Peyer's patch (tissue), 4 donors: ENCODE measurements at places on chromosomes 7 and 10. TPM values are rescaled to one million over a fixed set of nuclear protein-coding genes. Genes with fewer than 3 reads are reported as not detected.
A peak's percentile ranks its signal among the peaks of the same experiment; 100 is the strongest.

DNA sequence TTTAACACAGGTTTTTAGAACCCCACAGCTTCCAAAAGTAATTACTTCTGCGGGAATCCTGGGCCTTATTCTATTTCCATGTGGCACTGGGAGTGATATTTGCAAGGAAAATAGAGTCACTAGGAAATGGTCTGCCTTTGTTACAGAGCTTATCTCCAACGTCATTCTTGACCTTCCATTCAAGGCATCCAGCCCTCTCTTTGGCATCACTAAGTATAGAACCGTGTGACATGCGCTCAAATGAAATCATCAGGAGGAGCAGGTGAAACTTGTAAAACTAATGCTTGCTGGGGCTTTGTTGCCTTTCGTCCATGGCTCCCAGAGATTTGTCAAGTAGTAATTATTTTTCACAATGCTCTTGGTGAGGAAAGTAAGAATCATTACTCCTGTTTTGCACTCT is 73.4 kb downstream of the PAPSS2 start:
- DNase-seq = no peak

- no peak for DNase-seq
Measured at GRCh38 chr10:61643316-61643751, 19.4 kb upstream of the CABCOCO1 start.

DNA sequence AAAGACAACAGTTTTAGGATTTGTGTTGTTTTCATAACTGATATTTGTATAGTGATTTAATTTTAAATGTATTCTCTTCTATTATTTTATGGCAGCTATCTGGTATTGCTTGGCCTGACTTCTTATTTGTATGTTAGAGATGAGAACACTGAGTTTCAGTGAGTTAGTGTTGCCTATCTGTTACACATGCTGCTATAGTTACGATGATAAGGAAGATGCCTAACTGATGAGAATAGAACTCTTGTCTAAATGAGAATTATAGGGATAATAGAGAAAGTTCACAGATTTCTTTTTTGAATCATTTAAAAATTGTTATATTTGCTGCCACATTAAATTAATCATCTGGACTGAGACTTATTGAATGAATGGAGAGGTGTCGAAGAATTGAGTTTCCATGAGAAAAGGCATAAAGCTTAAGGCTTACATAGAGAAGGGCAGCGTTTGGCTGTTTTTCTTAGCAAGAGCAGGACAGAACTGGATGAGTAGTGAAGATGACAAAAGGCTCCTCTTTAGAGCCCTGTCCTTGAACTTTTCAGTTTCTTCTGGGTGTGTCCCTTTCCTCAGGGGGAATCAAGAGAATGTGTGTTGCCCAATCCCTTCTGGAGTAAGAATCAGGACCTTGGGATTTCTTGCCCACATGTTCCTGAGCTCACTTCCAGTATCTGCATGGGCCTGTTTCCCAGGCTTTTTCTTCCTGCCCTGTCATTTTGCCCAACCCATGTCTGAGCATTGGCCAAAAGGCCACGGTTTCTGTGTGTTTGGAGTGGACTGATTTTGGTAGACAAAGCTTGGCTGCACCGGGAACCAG is 195.6 kb upstream of the CSTF2T start:
- DNase-seq = peak; percentile 47

Gene LRMDA
- 4.7 TPM for total RNA-seq
